Activated B cell treated with CpG ODN at 0.5 μM for 24 hours (primary cell): ENCODE measurements at places on chromosomes 2 and 18.

DNA sequence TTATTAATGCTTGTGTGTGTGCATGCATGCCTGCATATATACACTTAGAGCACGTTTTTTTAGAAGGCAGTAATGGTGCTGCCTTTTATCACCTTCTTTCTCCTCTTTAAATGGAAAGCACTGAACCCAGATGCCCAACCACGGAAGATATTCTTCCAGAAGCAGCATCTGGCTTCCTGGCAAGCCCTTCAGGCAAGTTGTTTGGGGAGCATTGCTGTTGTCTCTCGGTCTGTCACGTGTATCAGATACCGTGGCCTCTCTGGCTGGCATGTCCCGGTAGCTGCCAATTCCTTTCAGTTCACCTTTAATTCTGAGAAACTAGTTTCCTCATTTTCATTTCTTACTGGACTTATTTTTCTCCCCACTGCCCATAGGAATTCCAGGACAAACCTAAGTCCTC lies 587.8 kb downstream of the ARHGAP15 start:
- DNase-seq: no peak

DNA sequence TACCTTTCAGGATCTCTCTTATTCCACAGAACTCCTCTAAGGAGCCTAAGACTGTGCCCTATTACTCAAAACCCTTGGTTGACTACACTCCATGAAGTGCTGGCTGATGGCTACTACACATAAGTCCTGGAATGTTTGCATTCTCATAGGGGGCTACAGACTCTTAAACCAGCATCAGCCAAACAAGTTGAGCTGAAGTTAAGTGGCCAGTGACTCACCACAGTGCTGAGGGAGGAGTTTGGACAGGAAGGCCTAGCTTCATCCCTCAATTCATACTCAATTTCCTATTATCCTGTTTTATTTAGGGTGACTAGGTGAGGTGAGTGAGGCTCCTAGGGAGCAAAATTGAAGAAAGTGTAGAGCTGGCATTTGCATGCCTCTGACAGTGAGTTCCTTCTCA lies 246.7 kb downstream of the SMAD2 start:
- DNase-seq: no peak

- no peak for DNase-seq
These were observed 228.6 kb upstream of the CHST9 start for GRCh38 chr18:27413495-27414401.

GRCh38 chr2:170139276-170139967 lies 38.5 kb upstream of the MYO3B start:
- no peak for DNase-seq

DNA sequence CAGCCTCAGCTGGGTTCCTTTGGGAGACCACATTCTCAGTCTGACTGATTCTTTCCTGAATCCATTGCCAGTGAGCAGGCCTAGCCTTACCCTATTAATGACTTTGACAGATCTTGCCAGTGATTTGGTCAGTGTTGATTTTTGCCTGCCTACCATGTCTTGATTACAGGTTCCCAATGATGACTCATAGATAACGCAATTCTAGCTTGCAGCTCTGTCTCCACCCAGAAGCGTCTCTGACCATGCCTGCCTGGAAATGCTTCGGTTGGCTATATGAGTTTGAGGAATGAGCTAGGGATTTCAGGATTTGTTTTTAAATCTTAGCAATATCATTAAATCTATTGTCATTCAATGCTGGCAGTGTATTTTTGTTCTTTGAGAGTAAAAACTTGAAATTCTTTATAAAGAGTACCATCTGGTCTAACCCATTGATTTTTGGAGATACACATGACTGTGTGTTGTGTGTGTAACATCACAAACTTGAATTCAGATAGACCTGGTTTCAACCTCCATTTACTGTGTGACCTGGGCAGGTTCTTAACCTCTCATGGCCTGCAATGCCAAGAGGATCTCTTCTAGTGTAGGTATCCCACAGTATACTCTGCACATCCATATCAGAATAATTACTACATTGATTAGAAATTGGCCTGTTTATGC lies 57.0 kb downstream of the CCDC150 start:
- DNase-seq: no peak
